Spleen (tissue), 13 donors: ENCODE measurements at places on chromosomes 5 and 9. TPM values are rescaled to one million over a fixed set of nuclear protein-coding genes. Genes with fewer than 3 reads are reported as not detected.
A peak's percentile ranks its signal among the peaks of the same experiment; 100 is the strongest.

GRCh38 chr5:10615693-10616092 is 51.8 kb downstream of the ANKRD33B start:
- no peak for DNase-seq

- no peak for DNase-seq
Measured at GRCh38 chr5:55564721-55565120, 30.0 kb upstream of the PLPP1 start.

- DNase-seq = no peak
Measured at GRCh38 chr9:136047076-136047774, 47.9 kb downstream of the NACC2 start.

- no peak for DNase-seq
Measured at GRCh38 chr9:131997779-131998178, 81.9 kb downstream of the MED27 start.

- DNase-seq = no peak
Measured at GRCh38 chr5:24167806-24168205, 477.0 kb downstream of the CDH10 start.

GRCh38 chr9:68476422-68476821 is 64.3 kb downstream of the TMEM252 start:
- DNase-seq = no peak

GRCh38 chr9:90783552-90783951 is 18.1 kb upstream of the SYK start:
- DNase-seq = no peak

DNA sequence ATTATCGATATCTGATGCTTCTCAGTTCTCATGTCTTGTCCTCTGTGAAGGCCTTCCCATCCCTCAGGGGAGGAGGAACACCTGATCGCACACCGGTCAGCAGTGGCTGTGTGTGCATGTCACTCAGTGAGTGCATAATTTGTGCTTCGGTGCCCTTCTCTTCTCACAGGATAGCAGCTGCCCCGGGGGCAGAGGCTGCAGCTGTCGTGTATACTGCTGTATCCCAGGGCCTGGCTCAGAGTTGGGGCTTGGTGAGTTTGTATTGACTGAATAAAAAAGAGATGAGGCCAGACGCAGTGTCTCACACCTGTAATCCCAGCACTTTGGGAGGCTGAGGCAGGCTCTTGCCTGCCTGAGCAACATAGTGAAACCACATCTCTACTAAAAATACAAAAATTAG is 49.7 kb upstream of the NCS1 start:
- DNase-seq = peak; percentile 32

- no peak for DNase-seq
Measured at GRCh38 chr9:113416149-113416721, 5.7 kb downstream of the C9orf43 start.

The FAM153A gene
- total RNA-seq = 74.6 TPM

The MRPS2 gene
- 22.6 TPM for total RNA-seq

The ADAMTS13 gene
- total RNA-seq = 1.1 TPM

The SLC6A7 gene
- not detected for total RNA-seq

The SPINK4 gene
- total RNA-seq = not detected
